ENCODE measurements at places on chromosomes 6 and 20. TPM values are rescaled to one million over a fixed set of nuclear protein-coding genes. Genes with fewer than 3 reads are reported as not detected.

DNA sequence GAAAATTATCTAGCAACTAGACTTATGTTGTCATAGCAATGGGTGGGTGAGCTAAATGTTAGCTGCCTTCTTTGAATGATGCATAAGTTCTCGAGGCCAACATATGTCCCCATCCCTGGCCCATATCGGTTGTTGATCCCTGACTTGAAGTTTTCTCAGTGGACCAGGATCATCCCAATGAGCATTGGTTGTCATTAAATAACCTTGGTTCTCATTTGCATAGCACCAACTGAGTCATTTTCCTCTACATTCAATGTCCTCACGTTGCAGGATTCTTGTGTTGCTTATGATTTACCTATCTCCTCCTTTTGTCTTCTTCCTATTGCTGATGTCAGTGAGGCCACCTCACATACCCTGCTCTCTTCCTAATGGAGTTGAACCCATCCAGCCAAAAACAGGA, 12.1 kb upstream of the AHCY start:
- DNase-seq, result no peak

- no peak for DNase-seq
Observed at GRCh38 chr20:31925631-31926030, 26.2 kb downstream of the PDRG1 start.

DNA sequence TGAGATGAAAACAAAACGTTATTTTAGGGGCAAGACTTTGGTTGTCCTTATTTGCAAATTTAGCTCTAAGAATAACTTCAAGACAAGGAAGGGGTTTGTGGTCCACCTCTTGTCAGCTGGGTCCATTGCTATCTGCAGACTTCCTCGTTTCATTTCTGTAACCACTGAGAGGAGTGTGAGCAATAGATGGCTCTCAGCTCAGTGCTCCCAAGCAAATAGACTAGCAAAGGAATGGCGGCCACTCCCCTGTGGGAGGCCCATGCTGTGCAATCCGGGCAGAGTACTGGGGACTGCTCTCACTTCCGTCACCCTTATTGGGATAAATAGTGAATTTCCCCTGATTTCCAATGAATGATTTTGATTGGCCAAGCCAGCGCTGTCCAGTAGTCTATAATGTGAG, 176.6 kb downstream of the ZDHHC14 start:
- DNase-seq, result peak; percentile 55

- no peak for DNase-seq
Observed at GRCh38 chr6:259316-259715, 33.0 kb upstream of the DUSP22 start.

DNA sequence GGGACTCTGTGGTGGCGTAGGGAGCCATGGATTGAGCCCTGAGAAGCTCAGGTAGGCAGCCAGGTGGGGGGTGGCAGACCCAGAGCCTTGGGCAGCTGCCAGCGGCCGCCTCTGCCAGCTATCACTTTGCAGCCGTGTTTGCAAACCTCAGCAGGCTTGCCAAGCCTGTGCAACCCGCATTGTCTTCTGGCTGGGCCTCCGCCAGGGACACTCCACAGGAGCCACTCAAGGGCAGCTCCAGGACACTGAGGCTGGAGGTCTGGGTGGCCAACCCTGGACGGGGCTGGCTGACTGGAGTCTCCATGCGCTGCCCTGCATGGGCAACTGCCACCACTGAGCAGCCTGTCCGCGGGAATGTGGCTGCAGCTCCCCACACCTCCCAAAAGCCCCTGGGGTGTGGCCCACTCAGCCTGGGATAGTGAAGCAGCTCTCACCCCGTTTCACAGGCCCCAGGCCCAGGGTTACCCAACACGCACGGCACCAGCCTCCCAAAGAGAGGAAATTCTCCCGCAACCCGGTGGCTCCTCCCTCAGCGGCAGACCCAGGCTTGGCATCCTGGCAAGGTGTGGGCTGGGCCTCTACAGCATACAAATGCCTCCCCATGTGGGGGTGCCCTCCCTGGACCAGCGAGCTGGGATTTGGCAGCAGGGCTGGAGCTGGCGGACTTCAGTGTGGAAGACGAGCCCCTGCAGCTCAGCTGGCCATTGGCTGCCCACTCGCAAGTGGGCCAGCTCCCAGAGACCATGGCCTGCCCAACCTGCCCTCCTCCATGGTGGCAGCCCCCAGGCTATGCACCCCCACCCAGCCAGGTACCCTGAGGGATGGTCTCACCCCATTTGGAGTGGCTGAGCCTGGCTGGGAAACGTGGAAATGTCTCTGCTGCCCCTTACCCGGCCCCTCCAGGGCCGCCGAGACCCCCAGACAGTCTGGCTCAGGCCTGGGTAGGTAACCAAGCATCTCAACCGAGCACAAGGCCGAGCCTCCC, 2.9 kb downstream of the CHRNA4 start:
- DNase-seq, result no peak

The MAK gene
- polyA plus RNA-seq, result 0.04 TPM

The DNAJC5 gene
- 13.4 TPM for polyA plus RNA-seq

The PMEPA1 gene
- 19.7 TPM for polyA plus RNA-seq

The BMP7 gene
- not detected for polyA plus RNA-seq

The SRF gene
- 24.8 TPM for polyA plus RNA-seq

Data from B cell (primary cell).